ENCODE measurements at places on chromosomes 7 and 10. TPM values are rescaled to one million over a fixed set of nuclear protein-coding genes. Genes with fewer than 3 reads are reported as not detected.

DNA sequence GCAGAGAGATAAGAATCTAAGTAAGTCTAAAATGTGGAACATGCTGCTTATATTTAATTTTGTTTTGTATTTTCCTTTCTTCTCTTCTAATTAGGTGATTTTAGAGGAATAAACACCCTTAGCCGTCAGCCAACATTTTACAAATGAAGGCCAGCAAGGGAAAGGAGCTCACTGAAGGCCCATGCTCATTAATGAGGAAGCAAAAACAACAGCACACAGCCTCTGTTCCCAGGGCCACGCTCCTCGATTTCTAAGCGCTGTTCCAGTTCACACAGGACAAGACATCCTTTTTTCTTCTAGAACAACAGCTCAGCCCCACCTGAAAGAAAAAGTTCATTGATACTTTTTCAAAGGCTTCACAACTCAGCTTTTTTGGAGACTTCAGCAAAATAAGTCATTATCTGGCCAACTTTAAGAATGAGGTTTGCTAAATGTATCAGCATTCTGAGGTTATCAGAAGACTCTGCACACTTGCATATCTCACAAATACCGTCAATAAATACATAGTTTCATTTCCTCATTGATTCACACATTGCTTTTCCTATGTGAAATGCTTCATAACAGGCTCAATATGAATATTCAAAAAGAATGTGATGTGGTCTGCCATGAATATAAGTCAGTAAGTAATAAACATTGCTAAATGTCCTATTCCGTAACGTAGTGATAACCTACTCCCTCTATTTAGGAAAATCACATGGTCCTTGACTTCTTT, 34.8 kb upstream of the SFMBT2 start:
- H3K4me1 ChIP-seq = peaks cover 4% of the 10 kb centered on the region
- H3K27me3 ChIP-seq = no peaks in the 10 kb centered on the region
- DNase-seq = no peak
- no peak overlapping the region for H3K27ac ChIP-seq

DNA sequence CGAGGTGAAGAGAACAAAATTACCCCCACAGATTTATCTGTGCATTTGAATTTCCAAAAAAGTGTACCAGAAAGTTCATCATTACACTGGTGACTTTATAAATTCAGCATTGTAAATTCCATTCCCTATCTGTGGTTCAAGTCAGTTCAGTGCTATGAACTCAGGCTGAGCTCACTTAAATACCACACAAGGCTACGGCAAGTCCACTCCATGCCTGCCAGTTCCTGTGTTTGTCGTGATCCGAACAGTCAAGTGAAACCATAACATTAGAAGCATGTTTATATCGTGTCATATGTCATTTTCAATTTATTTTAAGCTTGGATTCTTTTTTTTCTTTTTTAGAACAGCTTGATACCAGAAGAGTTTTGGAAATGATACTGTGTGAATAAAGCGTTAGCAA, 14.8 kb downstream of the MBL2 start:
- no peaks in the 10 kb centered on the region for H3K27me3 ChIP-seq
- DNase-seq = no peak
- no peaks in the 10 kb centered on the region for H3K36me3 ChIP-seq

- no peak overlapping the region for H3K4me3 ChIP-seq
- no peak for DNase-seq
- H3K27ac ChIP-seq = no peak overlapping the region
- peaks cover 55% of the 10 kb centered on the region for H3K36me3 ChIP-seq
- peaks cover 63% of the 10 kb centered on the region for H3K4me1 ChIP-seq
Measured at GRCh38 chr10:97740613-97741012, 3.7 kb downstream of the ZFYVE27 start.

- no peak for DNase-seq
- no peaks in the 10 kb centered on the region for H3K27me3 ChIP-seq
- peaks cover 92% of the 10 kb centered on the region for H3K36me3 ChIP-seq
Measured at GRCh38 chr7:36946401-36946739, 222.1 kb upstream of the AOAH start.

DNA sequence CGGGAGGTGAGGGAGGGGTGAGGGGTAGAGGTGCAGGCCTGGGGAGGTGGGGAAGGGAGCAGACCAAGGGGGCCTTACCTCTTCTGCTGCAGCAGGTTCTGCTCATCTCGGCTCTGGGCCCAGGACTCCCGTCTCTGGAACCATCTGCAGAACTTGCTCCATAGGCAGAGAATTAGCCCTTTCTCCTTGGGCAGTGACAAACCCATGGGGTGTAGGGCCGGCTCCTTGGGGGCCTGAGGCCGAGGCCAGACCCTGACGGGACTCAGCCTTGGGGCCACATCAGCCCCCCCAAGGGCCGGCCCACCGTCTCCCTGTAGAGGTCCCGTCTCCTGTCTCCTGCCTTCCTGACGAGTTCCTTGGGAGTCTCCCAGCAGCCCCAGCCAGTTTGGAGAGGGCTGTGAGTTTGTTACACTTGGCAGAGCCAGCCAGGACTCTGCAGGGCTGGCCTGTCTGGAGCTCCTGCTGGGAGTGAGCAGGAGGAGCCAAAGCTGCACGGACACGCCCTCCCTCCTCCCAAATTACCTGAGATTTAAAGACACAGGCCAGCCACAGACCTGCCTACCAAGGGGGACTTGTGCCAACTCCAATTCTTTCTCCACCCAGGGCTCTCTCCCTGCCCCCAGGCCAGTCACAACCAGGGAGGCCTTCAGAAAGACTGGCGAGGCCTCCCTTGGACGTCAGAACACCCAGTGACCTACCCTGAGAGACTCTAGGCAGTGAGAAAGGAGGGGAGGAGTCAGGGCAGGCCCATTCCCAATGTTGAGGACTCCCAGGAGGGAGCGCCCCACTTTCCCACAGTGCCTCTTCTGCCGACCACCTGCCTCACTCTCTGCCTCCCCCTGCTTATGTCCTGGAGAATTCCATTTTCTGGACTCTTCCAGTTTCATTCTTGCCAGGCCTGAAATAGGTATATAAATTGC, at the start of gene TRPV6:
TSS of gene TRPV6 (minus strand) at position 435 of the 920 bp plus-strand sequence.
- no peak for DNase-seq
- no peak within 1 kb of the TSS for H3K27ac ChIP-seq
- no peaks in the 10 kb centered on the region for H3K27me3 ChIP-seq
- H3K4me1 ChIP-seq = no peaks in the 10 kb centered on the region
- no peaks in the 10 kb centered on the region for H3K36me3 ChIP-seq

- no peak overlapping the region for H3K4me3 ChIP-seq
- no peaks in the 10 kb centered on the region for H3K36me3 ChIP-seq
- no peak overlapping the region for H3K27ac ChIP-seq
- DNase-seq = no peak
Measured at GRCh38 chr10:57905861-57906260, 361.8 kb downstream of the IPMK start.

GRCh38 chr7:105803429-105803736, 73.0 kb downstream of the ATXN7L1 start:
- H3K36me3 ChIP-seq = no peaks in the 10 kb centered on the region
- H3K27ac ChIP-seq = no peak overlapping the region
- H3K4me3 ChIP-seq = no peak overlapping the region
- no peak for DNase-seq
- peaks cover 57% of the 10 kb centered on the region for H3K4me1 ChIP-seq

- H3K4me3 ChIP-seq = no peak overlapping the region
- H3K4me1 ChIP-seq = no peaks in the 10 kb centered on the region
- no peak overlapping the region for H3K27ac ChIP-seq
- no peak for DNase-seq
- H3K36me3 ChIP-seq = no peaks in the 10 kb centered on the region
- peaks cover 2% of the 10 kb centered on the region for H3K27me3 ChIP-seq
Measured at GRCh38 chr7:157793087-157793353, 456.2 kb downstream of the DNAJB6 start.

DNA sequence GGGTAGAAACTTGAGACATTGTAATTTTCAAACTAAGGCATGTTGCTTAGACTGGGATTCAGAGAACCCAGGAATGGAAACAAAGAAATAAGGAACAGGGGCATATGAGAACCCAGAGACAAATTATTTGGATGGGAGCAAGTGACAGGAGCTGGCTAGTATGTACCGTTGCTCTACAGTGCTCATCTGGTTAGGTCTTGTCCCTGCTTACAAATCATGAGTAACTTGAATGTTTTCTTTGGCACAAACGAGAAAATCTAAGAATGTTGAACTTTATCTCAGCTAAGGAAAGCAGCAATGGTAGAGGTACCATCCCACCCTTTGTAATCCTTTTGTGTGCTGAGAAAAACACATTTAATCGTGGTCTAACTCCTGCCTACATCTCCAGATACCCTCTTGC, 116.0 kb upstream of the IMMP2L start:
- no peak overlapping the region for H3K4me3 ChIP-seq
- no peak overlapping the region for H3K27ac ChIP-seq
- H3K4me1 ChIP-seq = no peaks in the 10 kb centered on the region
- peaks cover 12% of the 10 kb centered on the region for H3K27me3 ChIP-seq
- no peaks in the 10 kb centered on the region for H3K36me3 ChIP-seq
- no peak for DNase-seq

The TMEM273 gene
- total RNA-seq = 19.0 TPM

The ARL4A gene
- 11.3 TPM for total RNA-seq

The PRKRIP1 gene
- 33.6 TPM for total RNA-seq

The GIMAP5 gene
- total RNA-seq = 40.7 TPM

The FAM25A gene
- not detected for total RNA-seq

The HOXA10 gene
- not detected for total RNA-seq
